GM23248 (cell line): ENCODE measurements at places on chromosomes 11 and 22.
A peak's percentile ranks its signal among the peaks of the same experiment; 100 is the strongest.

DNA sequence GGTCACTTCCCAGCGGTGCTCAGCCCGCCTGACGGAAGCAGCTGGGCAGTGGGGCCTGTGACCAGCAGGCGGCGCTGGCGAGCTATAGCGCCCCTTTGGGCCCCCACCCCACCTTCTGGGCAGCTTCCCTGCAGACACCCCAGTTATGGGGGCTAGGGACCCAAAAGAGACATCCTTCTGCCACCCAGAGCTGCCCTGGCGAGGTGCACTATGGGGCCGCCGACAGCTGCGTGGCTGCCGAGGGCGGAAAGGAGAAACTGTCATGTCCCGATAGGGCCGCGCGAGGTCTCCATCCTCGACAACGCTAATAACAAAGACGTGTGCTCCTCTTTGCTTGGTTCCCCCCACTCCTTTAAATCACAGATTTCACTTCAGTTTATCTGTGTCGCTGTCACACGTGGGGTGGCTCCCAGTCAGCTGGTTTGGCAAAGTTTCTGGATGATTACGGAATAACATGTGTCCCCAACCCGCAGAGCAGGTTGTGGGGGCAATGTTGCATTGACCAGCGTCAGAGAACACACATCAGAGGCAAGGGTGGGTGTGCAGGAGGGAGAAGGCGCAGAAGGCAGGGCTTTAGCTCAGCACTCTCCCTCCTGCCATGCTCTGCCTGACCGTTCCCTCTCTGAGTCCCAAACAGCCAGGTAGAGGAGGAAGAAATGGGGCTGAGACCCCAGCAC, 673 bp upstream of the MYO7A start:
- peak; percentile 76 for DNase-seq

GRCh38 chr11:9571763-9572115, 1.7 kb upstream of the WEE1 start:
- no peak for DNase-seq

DNA sequence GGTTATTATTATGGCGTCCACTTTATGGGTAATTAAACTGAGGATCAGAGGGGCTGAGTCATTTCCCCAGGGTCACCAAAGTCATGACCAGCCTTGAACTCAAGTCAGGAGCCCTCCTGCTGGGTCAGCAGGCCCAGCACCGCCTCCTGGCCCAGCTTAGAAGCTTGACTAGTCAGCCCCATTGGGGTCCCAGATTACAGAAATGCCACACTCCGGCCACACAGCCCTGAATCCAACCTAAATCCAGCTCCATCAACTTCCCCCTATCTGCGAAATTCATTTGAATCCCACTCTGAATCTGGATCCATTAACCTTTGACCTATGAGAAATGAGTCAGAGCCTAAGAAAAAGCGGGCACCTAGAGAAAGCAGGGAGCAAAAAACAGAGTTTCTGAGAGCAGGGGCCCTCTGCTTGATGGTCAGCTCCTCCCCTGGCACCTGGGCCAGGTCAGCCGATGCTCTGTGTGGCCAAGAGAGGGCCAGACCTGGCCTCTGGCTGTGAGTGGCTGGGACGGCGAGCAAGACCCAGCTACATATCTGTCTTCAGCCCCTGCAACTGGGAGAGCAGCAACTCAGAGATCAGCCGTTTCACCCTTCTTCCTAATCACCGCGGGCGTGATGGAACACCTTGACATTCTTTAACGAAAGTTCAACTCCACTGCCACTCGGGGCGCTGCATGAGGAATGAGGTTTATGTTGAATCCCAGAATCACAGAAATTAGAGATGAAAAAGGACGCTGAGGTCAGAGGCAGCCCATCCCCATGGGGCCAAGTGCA, 196.1 kb downstream of the TRIM29 start:
- no peak for DNase-seq

DNA sequence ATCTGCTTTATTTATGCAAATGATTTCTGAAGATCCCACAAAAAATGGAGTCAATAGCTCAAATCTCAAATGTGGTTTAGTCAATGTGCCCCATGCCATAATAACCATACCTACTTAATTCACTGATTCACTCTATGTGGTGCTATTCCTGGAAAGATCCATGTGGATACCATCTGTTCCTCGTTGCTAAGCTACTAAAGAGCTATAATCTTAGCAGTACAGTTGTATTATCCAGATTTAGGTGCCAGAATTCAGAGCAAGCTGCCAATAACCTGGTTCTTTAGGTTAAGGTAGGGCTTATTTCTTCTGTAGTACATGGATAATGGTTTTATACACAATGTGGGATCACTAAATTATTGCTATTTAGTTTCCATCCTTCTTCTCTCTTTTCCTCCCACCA, 974.7 kb upstream of the CCDC90B start:
- peak; percentile 2 for DNase-seq

DNA sequence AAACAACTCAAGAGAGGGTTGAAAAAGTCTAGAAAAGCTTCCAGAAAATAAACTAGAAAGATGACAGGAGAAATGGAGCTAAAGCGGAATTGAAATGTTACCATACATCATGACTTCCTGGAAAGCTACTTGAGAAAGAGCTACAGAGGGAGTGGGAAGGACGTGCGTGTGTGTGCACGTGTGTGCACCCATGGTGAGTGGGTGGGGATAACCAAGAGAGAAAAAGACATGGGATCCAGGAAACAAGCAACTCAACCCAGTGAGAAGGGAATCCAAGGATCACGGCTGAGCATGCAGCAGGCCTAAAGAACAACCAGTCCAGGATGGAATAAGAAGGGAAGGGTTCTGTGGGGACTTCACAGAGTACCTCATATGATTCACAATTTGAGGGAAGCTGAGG, 21.6 kb downstream of the APOL1 start:
- no peak for DNase-seq

GRCh38 chr11:107682572-107682971, 29.3 kb downstream of the SLN start:
- no peak for DNase-seq

- DNase-seq: peak; percentile 67
These were observed 2.3 kb downstream of the CYB5R3 start for GRCh38 chr22:42646569-42647525.

DNA sequence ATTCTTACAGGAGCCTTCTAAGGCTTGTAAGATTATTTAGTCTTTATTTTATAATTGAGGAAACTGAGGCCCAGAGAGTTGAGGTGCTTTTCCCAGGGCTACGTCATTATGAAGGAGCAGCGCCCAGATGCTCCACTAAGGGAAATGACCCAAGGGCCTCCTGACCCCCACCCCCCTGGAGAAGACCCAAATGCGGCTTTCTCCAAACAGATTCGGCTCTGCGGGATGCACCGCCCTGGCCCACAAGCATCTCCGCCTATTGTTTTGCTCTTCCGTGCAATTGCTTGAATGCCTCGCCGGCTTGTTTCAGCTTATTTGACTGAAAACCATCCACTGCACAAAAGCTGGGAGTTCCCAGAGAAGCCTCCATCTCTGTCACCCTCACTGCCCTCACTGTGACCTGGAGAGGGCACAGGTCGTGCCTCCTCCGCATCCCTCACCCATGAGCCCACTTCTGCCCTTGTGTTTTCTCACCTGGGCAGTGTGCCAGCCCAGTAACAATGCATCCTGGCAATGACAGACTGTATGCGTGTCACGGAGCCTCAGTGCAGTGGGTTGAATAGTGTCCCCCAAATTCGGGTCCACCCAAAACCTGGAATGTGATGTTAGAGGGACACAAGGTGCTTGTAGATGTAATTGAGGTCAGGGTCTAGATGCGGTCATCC, 790.2 kb downstream of the TBC1D22A start:
- DNase-seq: no peak

DNA sequence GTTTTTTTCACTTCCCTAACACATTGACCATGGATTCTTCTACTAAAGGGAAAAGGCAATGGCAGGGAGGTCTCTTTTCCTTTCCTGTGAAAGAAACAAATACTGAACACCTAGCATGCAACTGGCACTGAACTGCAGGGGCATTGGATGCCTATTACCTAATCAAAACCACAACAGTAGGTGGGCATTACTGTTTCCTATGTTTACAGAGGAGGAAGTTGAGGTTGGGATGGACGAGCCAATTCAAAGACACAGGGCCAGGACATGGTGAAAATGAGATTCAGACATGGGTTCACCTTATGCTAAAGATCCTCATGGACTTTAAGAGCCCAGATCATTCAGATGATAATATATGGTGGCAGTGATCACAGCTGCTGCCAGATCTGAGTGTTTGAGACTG, 407.0 kb downstream of the MIAT start:
- DNase-seq: no peak

DNA sequence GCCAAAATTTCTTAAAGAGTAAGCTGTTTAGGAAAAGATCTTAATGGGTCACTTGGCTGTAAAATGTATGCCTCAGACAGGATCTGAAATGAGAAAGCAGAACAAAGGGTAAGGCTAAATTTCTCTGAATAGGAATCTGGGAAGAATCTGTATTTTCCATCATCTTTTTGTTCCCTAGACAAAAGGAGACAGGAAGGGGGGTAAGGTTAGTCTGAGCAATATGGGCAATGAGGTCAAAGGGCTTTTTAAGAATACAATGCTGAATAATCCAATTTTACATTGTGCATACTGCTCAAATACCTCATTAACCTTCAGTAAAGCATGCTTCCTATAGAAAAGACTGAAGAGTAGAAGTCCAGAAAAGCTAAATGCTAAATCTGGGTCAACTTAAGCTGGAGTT, 34.6 kb downstream of the CLDN25 start:
- DNase-seq: no peak
